ENCODE measurements at places on chromosomes 3 and 15.

DNA sequence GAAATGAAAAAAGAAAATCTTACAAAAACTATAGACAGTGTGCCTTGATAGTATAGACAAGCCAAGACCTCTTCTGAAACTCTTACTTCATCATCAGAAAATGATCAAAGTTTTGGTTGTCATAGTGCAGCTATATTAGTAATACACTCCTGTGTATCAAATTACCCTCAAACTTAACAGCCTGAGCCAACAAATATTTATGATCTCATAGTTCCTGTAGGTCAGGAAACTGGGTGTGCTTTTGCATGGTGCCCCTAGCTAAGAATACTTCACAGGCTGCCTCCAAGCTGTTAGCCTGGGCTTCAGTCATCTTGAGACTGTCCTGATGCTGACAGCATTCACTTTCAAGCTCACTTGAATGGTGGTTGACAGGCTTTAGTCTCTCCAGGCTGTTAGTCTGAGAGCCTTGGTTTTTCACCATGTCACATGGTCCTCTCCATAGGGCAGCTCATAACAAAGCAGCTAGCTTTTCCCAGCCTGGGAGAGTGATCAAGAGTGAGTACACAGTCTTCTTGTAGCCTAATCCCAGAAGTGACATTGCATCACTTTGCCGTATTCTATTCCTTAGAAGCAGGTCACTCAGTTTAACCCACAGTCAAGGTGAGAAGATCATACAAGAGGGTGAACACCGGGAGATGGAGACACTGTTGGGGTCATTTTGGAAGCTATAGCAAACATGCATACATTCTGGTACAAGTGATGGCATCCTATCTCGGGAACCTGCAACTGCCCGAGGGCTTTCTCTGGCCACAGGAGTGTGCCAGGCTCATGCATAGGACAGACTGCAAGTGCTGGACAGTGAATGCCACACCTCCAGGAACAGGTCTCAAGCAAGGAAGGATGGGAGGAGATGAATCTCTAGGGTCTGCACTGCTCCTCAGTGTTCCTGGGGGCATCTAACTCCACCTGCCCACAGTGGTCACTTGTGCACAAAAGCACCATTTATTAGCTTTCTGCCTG, 173.4 kb upstream of the CADPS start:
- DNase-seq, result no peak

- DNase-seq, result no peak
These were observed 61.6 kb downstream of the ULK4 start for GRCh38 chr3:41900265-41900664.

GRCh38 chr3:194667363-194667762, 4.6 kb downstream of the LSG1 start:
- no peak for DNase-seq

DNA sequence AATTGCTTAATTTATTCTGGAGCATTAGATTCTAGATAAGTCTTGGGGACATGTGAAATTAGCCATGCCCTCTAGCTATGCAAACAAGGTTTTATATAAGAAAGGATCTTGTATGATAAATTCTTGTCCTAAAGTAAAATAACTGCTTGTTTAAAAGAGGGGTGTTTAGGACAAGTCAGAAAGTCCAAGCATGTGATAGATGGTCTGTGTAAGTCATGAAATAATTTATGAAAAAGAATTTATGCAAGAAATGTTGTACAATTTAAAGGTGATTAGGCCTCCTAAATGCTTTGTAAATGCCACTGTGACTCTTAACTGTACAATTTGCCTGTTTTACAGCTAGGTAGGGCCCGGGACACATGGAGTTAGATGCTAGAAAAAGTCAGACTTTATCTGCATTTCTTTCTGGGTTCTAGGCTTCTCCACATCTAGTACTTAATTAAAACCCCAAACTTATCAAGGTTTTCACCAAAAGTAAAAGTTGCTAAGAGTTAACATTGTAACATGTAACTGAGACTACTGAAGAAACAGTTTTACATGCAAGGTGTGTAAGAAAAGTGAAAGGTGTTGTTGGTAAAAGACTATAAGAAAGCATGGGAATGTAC, 13.2 kb downstream of the LINS1 start:
- no peak for DNase-seq

- no peak for DNase-seq
These were observed 146.0 kb downstream of the ARPP21 start for GRCh38 chr3:35785234-35785888.

DNA sequence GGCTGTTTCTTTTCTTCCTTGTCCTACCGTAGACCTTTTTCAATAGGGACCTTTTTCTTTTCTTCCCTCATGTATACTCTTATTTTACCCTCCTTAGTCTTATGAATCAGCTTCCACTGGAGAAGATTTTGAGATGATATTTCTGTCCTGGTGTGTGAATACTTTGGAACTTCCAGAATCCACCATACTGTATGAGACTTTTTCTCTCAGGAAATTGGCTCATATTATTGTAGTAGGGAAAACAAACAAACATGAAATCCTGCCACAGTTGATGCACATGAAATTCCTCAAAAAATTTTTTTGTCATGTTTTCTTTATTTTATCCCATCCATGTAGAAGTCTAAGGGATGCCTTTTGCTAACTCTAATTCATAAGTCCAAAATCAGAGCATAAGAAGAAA, 289.3 kb upstream of the PLSCR5 start:
- no peak for DNase-seq

GRCh38 chr3:133915685-133916658, 20.3 kb upstream of the RAB6B start:
- DNase-seq, result no peak

GRCh38 chr3:181739628-181740027, 27.9 kb downstream of the SOX2 start:
- no peak for DNase-seq

- peak; percentile 90 for DNase-seq
These were observed 19.9 kb upstream of the TATDN2 start for GRCh38 chr3:10228248-10228950.

Data from inflammatory macrophage treated with lipopolysaccharide for 1 hour (primary cell).